ENCODE measurements at places on chromosomes 5 and 9. TPM values are rescaled to one million over a fixed set of nuclear protein-coding genes. Genes with fewer than 3 reads are reported as not detected.
A peak's percentile ranks its signal among the peaks of the same experiment; 100 is the strongest.

LCN9 gene
- total RNA-seq = not detected

- no peaks in the 10 kb centered on the region for H3K27me3 ChIP-seq
- H3K4me1 ChIP-seq = no peaks in the 10 kb centered on the region
- DNase-seq = no peak
- H3K27ac ChIP-seq = no peak overlapping the region
- H3K36me3 ChIP-seq = no peaks in the 10 kb centered on the region
- H3K4me3 ChIP-seq = no peak overlapping the region
Observed at GRCh38 chr9:22175972-22176545, 167.0 kb upstream of the CDKN2B start.

DNA sequence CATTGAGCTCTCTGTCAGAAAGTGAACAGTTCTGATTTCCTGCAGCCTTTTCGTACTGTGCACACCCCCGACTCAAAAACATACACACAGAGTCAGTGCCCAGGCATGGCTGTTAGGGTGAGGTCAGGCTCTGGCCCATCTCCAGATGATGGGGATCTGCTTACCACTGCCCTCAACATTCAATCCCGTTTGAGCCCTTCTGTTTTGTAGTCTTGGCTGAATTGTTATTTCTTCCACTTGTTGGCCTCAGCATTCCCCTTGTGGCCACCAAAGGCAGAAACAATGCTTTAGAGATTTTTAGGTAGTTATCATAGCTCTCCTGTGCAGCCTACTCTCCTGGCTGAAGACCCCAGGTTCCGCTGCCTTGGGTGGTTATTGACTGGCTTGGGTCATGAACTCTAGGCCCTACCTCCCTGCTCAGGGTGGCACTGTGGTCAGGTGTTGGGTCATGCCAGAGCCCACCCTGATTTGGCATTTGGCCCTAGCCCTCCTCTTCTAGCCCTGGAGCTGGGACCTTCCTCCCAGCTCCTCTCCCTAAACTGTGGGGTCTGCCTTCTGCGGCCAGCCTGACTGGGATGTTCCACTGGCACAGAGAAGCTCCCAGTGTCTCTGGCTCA, 7.8 kb upstream of the MYOZ3 start:
- no peaks in the 10 kb centered on the region for H3K27me3 ChIP-seq
- no peaks in the 10 kb centered on the region for H3K36me3 ChIP-seq
- H3K4me3 ChIP-seq = no peak overlapping the region
- no peak overlapping the region for H3K27ac ChIP-seq
- no peak for DNase-seq

SH3PXD2B gene
- 1.6 TPM for total RNA-seq

GRCh38 chr9:82140471-82140870, 151.9 kb downstream of the SPATA31D1 start:
- H3K27ac ChIP-seq = no peak overlapping the region
- H3K36me3 ChIP-seq = no peaks in the 10 kb centered on the region
- DNase-seq = no peak
- no peaks in the 10 kb centered on the region for H3K27me3 ChIP-seq
- no peaks in the 10 kb centered on the region for H3K4me1 ChIP-seq
- H3K4me3 ChIP-seq = no peak overlapping the region

DNA sequence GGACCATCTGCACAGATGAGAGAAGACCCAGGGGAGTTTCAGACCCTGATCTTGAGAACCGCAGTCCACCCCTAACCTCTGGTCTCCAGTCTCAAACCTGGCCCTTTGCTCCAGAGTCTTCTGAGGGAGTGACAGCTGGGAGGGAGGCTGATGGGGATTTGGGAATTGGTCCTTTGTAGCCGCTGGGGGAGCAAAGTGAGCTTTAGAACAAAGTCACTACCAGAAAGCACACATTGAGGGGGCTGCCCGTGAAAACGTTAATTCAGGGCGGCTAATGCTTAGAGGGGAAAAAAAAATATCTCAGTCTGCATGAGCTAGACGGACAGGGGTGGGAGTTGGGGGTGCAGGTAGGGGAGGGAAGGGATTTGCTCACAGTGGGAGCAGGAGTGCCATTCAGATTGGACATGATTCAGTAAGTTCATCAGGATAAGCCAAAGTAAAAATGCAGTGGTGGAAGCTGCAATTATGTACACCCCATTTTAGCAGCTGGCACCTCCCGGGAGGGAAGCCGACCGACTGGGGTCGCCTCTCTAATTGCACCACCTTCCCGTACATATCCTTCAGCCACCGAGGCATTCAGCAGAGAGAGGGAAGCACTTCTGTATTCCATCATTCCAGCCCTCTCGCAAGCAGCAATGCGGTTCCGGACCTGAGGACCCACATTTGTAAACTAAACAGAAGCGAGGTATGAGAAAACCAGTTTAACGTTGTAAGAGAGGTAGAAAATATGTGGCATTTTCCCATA, 123.4 kb upstream of the RETREG1 start:
- H3K4me1 ChIP-seq = no peaks in the 10 kb centered on the region
- no peak overlapping the region for H3K4me3 ChIP-seq
- H3K27ac ChIP-seq = no peak overlapping the region
- no peaks in the 10 kb centered on the region for H3K27me3 ChIP-seq
- H3K36me3 ChIP-seq = no peaks in the 10 kb centered on the region
- DNase-seq = no peak

PIP5K1B gene
- total RNA-seq = 14.5 TPM

DNA sequence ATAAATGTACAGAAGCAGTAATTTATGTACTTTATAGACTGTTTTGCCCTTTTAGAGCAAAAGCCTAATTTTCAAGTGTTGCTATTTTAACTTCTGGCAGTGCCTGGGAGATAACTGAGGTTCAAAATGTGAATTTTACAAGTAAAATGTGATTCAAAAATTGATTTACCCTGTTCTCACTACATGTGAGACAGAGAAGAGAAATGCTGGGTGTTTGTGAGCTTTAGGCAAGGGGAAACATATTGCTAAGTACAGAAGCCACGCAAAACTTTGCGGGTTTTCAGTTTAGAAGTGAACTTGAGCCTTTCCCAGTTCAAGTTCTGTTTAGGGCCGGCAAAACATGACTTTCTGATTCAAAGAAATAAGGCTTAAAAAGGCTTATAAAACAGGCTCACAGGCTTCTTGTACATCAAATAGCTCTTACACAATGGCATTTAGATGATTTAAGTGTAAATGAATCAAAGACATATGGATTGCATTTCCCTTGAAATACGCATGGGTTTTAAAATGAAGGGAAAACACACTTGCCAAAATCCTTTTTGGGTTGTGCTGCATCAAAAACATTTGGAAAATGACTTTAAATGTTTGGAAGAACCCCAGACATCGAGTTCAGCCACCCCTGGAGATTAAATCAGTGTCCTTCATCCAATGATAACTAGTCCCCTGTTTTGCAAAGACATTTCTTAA, 370.8 kb upstream of the MEF2C start:
- no peaks in the 10 kb centered on the region for H3K4me1 ChIP-seq
- H3K36me3 ChIP-seq = no peaks in the 10 kb centered on the region
- H3K27ac ChIP-seq = no peak overlapping the region
- no peak overlapping the region for H3K4me3 ChIP-seq
- no peaks in the 10 kb centered on the region for H3K27me3 ChIP-seq

DNA sequence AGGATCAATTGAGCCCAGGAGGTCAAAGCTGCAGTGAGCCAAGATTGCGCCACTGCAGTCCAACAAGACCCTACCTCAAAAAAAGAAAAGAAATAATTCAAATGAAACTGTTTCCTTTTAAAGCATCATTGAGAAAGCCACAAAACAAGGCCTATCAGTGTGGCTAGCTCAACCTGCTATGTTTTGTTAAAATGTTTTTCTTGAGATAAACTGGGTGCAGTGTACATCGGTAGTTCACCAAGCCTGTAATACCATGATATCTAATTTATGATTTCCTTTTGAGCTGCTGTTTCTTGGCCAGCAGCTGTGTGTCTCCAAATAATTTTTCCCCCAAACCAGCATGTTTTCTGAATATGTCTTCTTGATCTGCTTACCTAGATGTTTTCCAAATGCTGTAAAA, 97.3 kb upstream of the GOLGA1 start:
- H3K4me1 ChIP-seq = no peaks in the 10 kb centered on the region
- no peaks in the 10 kb centered on the region for H3K27me3 ChIP-seq
- H3K4me3 ChIP-seq = no peak overlapping the region
- DNase-seq = no peak
- H3K27ac ChIP-seq = no peak overlapping the region

GRCh38 chr5:129631961-129632360, 115.9 kb upstream of the MINAR2 start:
- no peak overlapping the region for H3K4me3 ChIP-seq
- no peaks in the 10 kb centered on the region for H3K36me3 ChIP-seq
- no peaks in the 10 kb centered on the region for H3K4me1 ChIP-seq
- no peak for DNase-seq

DNA sequence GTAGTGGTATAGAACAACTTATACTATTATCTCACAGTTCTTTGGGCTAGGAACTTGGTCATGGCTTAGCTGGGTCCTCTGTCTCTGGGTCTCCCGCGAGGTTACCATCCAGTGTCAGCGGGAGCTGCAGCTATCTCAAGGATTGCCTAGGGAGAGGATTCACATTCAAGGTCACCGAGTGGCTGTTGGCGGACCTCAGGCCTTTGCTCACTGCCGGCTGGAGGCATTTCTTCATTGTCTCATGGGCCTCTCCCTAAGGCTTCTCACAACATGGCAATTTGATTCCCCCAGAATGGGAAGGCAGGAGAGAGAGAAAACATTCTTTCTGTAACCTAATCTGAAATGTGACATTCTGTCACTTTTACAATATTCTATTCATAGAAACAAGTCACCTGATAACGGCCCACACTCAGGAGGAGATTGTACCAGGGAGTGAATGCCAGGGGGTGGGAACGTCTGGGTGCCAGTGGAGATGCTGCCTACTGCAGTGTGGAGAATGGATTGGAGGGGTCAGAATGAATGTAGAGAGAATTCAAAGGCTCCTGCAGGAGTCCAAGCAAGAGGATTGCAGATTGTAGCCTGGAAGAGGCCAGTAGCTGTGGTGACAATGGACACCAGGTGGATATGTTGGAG, 29.5 kb upstream of the ANKRD18A start:
- no peaks in the 10 kb centered on the region for H3K36me3 ChIP-seq
- no peak for DNase-seq
- no peak overlapping the region for H3K4me3 ChIP-seq
- H3K27ac ChIP-seq = no peak overlapping the region
- H3K4me1 ChIP-seq = no peaks in the 10 kb centered on the region
- H3K27me3 ChIP-seq = no peaks in the 10 kb centered on the region

GRCh38 chr5:160312134-160312959, at the start of gene CCNJL:
Gene CCNJL (minus strand): TSS chr5:160312564. CDS start chr5:160311923, 641 bp downstream.
- no peak within 1 kb of the TSS for H3K27ac ChIP-seq
- H3K4me1 ChIP-seq = no peaks in the 10 kb centered on the region
- H3K36me3 ChIP-seq = no peaks in the 10 kb centered on the region
- H3K27me3 ChIP-seq = peaks cover 8% of the 10 kb centered on the region
- no peak for DNase-seq

LEAP2 gene
- total RNA-seq = 1.5 TPM

- H3K36me3 ChIP-seq = peaks cover 27% of the 10 kb centered on the region
- H3K27me3 ChIP-seq = no peaks in the 10 kb centered on the region
- no peak overlapping the region for H3K27ac ChIP-seq
- H3K4me3 ChIP-seq = peak overlapping the region; percentile 92
- H3K4me1 ChIP-seq = peaks cover 5% of the 10 kb centered on the region
Observed at GRCh38 chr5:171390883-171391677, 3.4 kb downstream of the NPM1 start.

- peaks cover 6% of the 10 kb centered on the region for H3K27me3 ChIP-seq
- H3K4me1 ChIP-seq = no peaks in the 10 kb centered on the region
- no peak overlapping the region for H3K27ac ChIP-seq
- H3K36me3 ChIP-seq = no peaks in the 10 kb centered on the region
- no peak for DNase-seq
- H3K4me3 ChIP-seq = no peak overlapping the region
Observed at GRCh38 chr5:73454379-73455036, 5.9 kb upstream of the FOXD1 start.

DNA sequence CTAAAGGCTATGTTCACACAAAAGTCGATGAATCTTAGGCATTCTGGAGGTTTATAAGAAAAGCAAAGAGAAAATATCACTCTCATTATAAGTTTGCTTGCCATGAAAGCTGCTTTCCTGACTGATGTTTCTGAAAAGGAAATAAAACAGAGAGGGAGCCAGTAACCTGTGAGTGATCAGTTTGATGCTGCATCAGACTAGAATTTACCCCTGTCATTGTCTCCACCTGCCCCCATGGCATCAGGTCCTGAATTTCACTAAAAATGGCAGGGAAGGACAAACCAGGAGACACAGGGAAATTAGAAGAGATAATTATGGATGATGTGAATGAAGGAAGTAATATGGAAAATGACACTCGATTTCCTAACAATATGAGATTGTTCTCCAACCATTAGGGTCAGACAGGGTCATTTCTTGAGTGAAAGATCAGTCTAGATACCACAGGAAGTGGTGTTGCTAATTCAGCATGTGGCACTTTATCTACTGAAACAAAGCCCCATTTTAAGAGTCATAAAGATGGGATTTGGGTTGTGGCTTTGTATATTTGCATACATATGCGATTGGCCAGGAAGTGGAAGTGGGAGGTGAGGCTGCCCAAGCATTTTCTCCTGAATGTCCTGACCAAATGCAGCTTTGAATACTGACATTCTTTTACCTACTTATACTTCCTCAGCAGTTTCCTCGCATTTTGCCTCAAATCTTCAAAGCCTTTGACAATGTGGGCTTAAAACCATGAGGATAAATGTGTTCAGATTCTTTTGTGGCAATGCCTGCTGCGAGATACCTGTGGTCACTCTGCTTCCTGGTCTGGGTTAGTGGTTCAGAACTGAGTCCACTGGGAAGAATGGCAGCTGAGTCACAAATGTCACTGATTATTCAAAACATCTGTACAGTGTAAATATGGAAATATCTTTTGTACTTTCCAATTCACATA, 29.7 kb downstream of the MEGF10 start:
- H3K36me3 ChIP-seq = no peaks in the 10 kb centered on the region
- peak; percentile 58 for DNase-seq
- H3K4me3 ChIP-seq = peak overlapping the region; percentile 34
- no peaks in the 10 kb centered on the region for H3K27me3 ChIP-seq

GRCh38 chr9:121107029-121107428, 32.3 kb downstream of the CNTRL start:
- no peaks in the 10 kb centered on the region for H3K4me1 ChIP-seq
- H3K27ac ChIP-seq = no peak overlapping the region
- DNase-seq = no peak

IL13 gene
- total RNA-seq = not detected

DNA sequence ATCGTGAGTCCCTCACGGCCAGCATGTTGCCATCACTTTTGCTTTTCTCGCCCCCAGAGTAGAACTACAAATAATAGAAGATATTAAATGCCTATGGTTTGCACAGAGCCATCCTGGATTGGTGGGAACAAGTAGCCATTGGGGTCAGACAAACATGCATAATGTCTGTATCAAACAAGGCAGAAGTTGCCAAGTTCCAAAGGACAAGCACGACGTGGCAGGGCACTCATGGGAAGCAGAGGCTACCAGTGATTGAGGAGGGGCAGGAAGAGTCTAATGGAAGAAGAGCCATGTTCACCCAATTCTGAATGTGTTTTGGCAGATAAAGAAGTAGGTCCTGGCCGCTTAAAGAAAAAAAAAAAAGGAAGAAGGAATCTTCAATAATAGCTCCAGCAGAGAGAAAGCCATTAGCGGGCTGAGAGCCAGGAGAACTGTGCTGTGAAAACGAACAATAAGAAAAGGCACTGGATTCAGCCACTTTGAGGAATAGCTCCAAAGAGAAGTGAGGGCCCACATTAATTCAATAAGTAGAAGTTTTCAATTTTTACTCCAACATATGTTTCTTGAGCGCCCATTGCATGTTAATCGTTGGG, 153.7 kb upstream of the ADCY2 start:
- H3K27ac ChIP-seq = no peak overlapping the region
- no peaks in the 10 kb centered on the region for H3K4me1 ChIP-seq
- no peak for DNase-seq
- H3K4me3 ChIP-seq = no peak overlapping the region

- H3K27me3 ChIP-seq = peaks cover 12% of the 10 kb centered on the region
- H3K27ac ChIP-seq = no peak within 1 kb of the TSS
- H3K36me3 ChIP-seq = no peaks in the 10 kb centered on the region
Observed at GRCh38 chr5:149271716-149272563, at the start of gene AFAP1L1. Gene AFAP1L1 (plus strand): TSS chr5:149271859. CDS start chr5:149271969, 110 bp downstream.

SV2C gene
- total RNA-seq = 1.1 TPM
